ENCODE measurements at places on chromosomes 4 and X. TPM values are rescaled to one million over a fixed set of nuclear protein-coding genes. Genes with fewer than 3 reads are reported as not detected.

DNA sequence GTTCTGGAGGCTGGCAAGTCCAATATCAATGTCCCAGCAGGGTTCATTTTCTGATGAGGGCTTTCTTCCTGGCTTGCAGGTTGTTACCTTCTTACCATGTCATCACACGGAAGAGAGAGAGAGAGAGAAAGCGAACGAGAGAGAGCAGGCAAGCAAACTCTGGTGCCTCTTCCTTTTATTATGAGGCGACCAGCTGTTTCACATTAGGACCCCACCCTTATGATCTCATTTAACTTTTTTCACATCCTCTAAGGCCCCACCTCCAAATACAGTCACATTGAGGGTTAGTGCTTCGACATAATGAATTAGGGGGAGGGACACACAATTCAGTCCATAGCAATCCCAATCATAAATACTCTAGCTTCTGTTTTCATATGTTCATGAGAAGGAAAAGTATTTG is 10.6 kb upstream of the GPR174 start:
- DNase-seq = no peak

The TLL1 gene
- total RNA-seq = 0.54 TPM

The IL9R gene
- not detected for total RNA-seq

The RNF212 gene
- total RNA-seq = 1.7 TPM

GRCh38 chrX:130704053-130705038 is 198.7 kb downstream of the ENOX2 start:
- DNase-seq = no peak

DNA sequence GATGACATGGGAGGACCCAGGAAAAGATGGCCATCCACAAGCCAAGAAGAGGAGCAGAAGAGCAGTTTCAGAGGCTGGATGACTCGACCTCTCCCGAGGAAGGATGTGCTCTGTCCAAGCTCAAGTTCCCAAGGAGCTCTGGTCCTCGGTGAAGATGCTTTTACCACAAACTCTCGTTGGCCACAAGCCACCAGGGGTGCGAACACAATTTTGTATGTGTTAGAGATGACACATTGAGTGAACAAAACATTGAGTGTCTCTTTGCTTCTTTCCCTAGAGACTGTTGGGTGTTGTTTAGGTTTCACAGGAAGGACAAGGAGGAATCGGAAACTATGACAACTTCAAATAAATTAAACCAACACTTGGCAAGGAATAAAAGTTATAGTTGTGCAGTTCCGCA is 26.3 kb downstream of the FGFBP1 start:
- DNase-seq = no peak

DNA sequence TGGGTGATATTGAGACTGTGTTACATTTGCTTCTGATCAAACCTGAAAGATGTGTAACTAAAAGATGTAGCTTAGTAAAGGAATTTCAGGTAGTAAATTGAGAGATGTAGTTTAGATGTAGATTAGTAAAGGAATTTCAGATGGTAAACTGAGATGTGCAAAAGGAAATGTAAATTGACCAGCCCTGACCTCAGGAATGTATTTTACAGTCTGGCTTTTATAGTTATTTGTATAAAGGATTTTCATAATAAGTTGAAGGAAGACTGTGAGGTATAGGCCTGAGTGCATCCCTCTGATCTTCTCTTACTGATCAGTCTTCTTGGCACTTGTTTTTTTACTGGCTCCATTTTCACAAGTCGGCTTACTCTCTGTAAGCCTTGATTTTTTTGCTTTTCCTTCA is 3.2 kb downstream of the KLHL2 start:
- DNase-seq = no peak

DNA sequence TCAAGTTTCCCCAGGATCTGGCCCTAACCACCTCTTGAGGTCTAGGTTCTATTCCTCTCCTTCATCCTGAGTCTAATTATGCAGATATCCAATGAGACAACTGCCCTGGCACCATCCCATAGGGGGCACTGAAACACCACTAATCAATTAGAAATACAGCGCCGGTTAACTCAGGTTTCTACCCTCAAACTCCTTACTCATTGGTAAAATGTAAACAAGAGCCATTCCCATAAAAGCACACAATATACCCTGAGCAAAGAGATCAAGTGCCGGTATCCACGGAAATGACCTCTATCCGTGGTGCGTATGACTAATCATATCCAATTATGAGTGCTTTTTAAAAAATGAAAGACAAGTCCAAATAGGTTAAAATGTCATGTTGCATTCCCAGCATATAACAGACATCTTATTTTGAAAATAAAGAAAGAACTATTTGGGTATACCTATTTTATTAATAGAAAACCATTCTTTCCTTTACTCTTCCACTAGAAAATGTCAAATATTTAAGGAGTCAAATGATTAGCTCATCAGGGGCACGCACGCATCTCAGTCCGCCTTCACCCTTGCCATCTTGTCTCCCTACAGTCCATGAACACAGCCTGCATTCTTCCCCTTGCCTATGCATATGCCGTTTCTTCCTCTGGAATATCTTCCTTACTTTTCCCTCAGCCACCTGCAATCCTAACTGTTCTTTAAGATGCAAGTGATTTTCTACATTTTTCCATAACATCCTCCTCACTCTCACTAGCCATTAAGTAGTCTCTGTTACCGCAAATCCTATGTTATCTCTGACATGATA is 141.1 kb downstream of the MAML3 start:
- DNase-seq = no peak
